Stimulated activated CD8-positive, alpha-beta memory T cell treated with anti-CD3 and anti-CD28 coated beads, Interleukin-15, amount 100 ng/mL, for 4 hours (primary cell): ENCODE measurements at places on chromosomes 2 and 18.

- no peak for DNase-seq
Measured at GRCh38 chr2:50749216-50749615, 282.7 kb downstream of the NRXN1 start.

- no peak for DNase-seq
Measured at GRCh38 chr18:8121942-8122480, 487.2 kb upstream of the RAB12 start.

DNA sequence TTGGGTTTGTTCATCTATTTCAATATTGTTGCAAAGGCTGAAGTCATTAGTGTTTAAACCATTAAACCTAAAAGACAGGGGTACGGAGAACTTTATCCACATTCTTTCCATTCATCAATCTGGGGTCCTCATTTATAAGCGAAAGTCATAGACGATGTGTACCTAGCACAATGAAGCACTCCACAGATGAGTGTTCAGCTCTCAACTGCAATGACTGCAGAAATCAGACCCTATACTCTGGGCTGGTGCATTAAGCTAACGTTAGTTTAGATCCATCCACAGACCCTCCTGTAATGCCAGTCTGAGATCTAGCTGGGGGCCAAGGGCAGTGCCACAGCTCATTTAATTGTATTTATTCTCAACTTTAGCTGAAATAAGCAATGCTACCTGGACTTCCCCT is 155.2 kb downstream of the AFF3 start:
- no peak for DNase-seq

DNA sequence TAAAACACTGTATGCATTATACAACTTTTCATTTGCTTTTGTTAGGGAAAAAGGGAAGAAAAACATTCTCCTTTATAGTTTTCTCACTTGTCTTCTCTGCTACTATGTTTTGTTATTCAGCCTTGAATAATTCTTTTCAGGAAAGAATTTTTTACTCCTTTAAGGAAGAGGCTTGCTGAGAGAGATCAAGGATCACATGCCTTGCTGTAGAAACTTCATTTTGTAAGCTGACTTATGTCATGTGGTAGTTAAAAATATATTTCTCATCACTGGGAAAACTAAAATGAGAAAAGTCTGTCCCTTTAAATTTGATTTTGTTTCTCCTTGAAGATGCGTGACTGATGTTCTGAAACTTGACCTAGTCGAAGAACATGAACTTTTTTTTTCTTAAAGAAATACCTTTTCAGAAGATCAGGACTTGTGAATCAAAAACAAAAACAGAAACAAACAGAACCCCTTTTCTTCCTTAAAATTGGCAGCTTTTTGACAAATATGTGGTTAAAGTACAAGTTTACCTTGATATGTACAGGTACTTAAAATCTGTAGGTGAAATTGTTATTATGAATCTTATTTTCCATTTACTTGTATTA is 145.1 kb downstream of the COMMD1 start:
- no peak for DNase-seq

DNA sequence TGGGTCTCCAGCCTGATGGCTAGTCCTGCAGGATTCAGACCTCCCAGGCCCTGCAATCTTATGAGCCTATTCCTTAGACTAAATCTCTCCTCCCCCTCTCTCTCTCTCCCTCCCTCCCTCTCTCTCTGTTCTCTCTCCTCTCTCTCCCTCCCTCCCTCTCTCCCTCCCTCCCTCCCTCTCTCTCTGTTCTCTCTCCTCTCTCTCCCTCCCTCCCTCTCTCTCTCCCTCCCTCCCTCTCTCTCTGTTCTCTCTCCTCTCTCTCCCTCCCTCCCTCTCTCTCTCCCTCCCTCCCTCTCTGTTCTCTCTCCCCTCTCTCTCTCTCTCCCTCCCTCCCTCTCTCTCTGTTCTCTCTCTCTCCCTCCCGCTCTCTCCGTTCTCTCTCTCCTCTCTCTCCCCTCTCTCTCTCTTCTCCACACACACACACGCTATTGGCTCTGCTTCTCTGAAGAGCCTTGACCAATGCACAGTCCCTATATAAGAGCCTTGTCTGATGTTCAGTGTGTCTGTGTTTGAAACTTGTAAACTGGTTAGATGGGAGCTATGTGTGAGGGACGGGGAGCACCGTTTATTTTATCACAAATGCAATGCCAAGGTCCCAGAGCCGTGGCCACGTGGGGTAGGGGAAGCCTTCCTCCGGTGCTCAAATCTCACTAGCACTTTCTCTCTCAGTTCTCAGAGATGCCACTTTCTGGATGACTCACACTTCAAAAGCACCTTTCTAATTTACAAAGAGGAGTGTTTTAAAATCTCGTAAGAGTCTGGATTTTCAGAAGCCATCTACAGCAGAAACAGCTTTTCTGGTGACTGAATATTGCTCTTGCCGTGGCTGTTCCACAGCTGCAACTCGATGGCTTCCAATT is 9.4 kb upstream of the PRLH start:
- DNase-seq = no peak

DNA sequence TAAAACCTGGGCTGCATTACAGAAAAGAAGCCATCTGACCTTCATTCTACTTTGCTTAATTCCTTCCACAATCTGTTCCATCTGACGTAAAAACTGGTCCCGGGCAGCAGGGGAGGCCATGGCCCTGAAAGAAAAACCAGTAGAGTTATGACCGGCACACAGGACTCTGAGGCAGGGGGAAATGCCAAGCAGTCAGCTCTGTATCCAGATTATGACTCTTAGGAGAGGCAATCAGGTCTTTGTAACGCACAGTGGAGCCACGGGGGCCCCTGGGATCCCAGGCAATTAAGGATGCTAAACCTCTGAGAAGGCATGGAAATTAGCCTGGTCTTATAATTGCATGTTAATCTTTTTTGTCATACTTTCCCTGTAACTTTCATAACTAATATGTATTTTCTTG is 78.4 kb downstream of the CCDC93 start:
- no peak for DNase-seq

GRCh38 chr2:172572981-172573380 is 17.1 kb downstream of the PDK1 start:
- no peak for DNase-seq

DNA sequence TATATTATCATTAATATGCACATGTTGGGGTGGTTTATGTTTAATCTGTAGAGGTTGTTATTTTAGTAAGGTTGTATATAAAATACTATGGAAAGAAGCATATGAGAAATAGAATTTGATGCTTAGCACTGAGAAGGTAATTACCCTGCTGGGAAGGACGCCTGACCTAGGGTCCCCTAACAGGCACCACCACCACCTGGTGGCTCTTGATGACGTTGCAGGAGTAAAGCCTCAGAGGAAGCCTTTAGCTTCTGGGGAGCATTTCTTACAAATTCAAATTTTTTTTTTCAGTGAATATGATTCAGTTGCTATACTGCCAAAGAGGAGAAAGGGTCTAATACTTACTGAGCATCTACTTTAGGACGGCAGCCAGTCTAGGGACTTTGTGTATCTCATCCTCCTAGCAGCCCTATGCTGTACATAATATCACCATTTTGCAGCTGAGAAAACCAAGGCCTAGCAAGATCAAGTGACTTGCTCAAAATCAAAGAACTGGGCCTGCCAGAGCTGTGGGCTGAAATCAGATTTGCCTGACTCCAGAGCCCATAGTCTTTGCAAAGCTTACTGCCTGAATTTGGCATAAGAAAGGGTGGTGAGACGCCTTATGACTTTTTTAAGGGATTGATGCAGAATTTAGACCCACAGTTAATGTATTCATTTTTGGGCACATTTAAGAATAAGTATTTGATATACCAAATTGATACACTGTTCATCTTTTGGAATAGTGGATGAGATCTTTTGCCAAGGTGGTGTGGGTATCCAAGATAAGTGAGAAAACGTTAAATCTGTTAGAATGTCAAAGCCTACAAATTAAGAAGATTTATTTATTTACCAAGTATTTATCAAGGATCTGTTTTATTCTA is 78.8 kb upstream of the GAREM1 start:
- no peak for DNase-seq

DNA sequence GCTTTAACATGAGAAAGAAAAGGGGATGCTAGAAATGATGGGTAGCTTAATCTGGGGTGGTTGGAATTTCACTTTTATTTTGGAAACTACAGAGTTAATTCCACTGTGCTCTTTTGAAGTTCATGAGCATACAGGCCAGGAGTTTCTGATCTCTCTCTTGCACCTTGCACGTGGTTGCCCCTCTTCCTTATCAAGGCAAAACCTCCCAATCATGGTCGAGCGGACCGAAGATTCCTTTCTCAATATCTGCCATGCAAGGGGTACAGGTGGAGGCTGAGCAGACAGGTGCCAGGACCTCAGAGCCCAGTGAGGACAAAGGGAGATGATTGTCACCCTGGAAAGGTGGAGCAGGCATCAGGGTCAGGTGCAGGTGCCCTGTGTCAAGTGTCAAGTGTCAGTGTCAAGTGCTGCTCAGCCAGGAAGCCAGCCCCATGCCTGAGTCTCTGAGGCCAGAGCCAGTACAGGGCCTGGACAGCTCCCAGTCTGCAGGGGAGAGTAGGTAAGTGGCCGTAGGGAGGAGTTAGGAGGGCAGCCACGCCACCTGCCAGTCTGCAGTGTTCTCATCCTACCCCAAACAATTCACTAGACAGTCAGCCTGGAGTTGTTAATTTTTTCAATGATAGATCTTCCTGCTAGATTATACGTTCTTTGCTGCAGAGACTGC is 42.2 kb downstream of the LPIN1 start:
- no peak for DNase-seq

- no peak for DNase-seq
Measured at GRCh38 chr18:76980663-76981395, 151.8 kb downstream of the MBP start.

- no peak for DNase-seq
Measured at GRCh38 chr2:241925821-241926441, 56.4 kb downstream of the RTP5 start.

GRCh38 chr2:40432921-40433483 is 18.9 kb downstream of the SLC8A1 start:
- DNase-seq = no peak

- DNase-seq = no peak
Measured at GRCh38 chr2:47568164-47568850, 165.4 kb downstream of the MSH2 start.

DNA sequence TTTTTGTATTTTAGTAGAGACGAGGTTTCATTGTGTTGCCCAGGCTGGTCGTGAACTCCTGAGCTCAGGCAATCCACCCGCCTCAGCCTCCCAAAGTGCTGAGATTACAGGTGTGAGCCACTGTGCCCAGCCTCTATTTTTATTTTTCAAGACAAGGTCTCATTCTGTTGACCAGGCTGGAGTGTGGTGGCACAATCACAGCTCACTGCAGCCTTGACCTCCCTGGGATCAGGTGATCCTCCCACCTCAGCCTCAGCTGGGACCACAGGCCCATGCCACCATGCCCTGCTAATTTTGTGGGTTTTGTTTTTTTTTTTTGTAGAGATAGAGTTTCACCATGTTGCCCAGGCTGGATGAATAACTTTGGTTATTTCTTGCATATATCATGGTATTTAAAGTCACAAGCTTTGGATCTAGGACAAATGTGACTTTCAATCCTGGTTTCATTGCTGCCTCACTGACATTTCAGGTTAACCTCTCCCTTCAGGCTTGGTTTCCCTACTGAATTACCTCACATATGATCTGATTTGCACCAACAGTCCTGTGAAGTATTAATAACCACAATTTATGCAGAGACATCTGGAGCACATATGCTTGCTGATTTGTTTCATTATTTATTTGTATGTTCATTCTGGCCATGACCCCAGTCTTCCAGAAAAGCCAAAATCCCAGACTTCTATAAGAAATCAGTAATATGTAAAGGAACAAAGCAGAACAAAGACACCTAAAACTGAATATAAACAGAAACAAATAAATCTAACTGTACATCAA is 17.5 kb upstream of the RAB31 start:
- no peak for DNase-seq

DNA sequence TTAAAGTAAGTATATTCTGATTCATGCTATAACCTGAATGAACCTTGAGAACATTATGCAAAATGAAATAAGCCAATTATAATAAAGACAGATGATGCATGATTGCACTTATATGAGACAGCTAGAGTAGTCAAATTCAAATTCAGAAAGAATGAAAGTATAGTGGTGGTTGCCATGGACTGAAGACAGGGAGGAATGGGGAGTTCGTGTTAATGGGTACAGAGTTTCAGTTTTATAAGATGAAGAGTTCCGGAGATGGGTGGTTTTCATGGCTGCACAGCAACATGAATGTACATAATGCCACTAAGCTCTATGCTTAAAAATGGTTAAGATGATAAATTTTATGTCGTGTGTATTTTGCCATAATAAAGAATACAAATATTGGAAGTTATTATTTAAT is 751.2 kb downstream of the TSN start:
- no peak for DNase-seq

DNA sequence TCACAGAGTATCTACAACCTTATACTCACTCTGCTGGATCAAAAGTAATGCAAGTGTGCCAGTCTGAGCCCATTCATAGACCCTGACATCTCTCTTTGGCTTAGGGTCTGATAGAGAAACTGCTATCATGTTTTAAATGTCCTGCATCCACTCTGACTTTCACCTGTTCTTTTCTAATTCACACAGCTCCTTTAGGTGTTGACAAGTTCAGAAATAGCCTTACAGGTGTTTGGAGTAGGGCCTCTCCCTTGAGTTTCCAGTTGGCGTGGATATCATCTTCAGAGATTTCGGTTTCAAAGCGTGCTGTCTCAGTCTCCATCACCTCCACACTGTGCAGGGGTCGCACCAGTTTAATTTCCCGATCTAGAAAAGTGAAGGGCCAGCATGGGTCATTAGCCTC is 150.3 kb downstream of the PLEKHA3 start:
- DNase-seq = no peak

DNA sequence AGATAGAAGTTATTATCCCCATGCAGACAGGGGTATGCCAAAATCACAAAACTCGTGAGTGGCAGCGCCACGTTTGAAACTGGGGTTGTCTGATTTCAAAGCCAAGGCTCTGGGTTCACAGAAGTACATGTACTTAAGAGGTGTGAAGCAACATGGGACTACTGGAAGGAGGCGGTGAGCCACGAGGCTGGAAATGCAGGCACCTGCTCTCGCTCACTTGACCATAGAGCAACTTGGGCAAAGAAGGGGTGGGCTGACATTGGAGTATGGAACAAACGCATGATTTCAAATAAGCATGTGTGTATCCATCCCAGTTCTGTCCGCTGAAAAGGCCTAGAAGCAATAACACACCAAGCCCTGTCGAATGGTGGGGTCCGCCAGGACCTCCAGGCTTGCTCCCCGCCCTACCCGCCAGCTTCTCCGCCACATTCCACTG is 593 bp upstream of the ACTR2 start:
- DNase-seq = no peak

- no peak for DNase-seq
Measured at GRCh38 chr2:193251909-193252308, 1057.2 kb upstream of the TMEFF2 start.
